ENCODE measurements at places on chromosomes 5 and 9.

DNA sequence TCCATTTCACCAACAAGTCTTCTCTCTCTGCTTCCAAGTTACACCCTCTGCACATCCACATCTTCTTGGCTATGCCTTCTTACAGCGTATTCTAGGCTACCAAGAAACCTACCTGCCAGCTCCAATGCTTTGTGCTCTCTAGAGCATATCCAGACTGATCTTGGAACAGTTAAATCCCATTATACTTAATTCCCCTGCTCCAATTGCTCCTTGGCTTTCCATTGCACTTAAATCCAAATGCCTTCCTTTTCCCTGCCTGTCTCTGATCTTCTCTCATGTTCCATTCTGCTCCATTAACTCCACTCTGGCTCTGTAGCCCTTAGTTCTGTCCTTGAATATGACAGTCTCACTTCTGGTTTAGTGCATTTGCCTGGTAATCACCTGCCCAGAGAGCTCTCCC lies 322.4 kb downstream of the LRRC70 start:
- DNase-seq, result no peak

GRCh38 chr9:99731950-99732349 lies 89.7 kb upstream of the NR4A3 start:
- DNase-seq, result no peak

DNA sequence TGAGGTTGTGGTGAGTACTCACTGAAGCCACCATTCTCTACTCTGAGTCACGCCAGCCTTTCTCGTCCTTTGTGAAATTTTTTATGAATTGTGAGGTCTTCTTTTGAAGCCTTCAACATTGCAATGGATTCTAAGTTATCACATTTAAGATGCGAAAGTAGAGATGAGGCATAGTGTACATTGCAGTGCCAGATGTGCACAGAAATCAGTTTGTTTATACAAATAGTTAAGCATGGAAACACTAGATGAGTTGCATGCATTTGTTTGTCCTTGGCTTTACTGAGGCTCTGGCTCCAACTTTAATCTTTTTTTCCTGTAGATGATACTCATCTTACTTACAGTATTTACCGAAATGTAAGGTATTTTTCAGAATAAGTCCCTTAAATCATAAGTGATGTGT lies 453.7 kb upstream of the RIOK2 start:
- no peak for DNase-seq

- DNase-seq, result no peak
Measured at GRCh38 chr9:115411516-115411915, 293.6 kb upstream of the TNC start.

- peak; percentile 50 for DNase-seq
Measured at GRCh38 chr5:139745800-139746690, 49.6 kb upstream of the PSD2 start.

GRCh38 chr5:153276151-153276550 lies 214.3 kb upstream of the GRIA1 start:
- DNase-seq, result peak; percentile 0

- DNase-seq, result no peak
Measured at GRCh38 chr9:31030741-31031202, 1353.7 kb upstream of the ACO1 start.

- no peak for DNase-seq
Measured at GRCh38 chr9:18014556-18014955, 435.7 kb downstream of the SH3GL2 start.

GRCh38 chr5:11719888-11720481 lies 184.3 kb downstream of the CTNND2 start:
- DNase-seq, result no peak

DNA sequence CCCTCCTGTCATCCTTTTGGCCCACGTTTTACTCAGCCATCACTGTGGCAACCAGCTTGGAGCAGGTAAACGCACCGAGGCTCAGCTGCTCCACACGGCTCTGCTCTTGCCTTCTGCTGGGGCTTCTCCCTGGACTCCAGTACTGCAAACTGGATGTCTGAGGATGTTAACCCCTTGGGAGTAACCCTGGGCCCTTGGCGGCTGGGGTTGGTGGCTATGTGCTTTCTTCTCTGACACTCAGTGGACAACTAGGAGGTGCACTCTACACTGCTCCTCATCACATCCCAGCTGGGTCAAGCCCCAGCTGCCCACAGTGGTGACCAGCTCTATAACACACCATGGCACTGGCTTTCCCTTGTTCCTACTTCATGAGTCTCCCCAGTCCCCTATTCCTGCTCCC lies 12.2 kb upstream of the CYSTM1 start:
- DNase-seq, result no peak

GRCh38 chr9:71509054-71509453 lies 259.3 kb downstream of the CEMIP2 start:
- DNase-seq, result no peak

DNA sequence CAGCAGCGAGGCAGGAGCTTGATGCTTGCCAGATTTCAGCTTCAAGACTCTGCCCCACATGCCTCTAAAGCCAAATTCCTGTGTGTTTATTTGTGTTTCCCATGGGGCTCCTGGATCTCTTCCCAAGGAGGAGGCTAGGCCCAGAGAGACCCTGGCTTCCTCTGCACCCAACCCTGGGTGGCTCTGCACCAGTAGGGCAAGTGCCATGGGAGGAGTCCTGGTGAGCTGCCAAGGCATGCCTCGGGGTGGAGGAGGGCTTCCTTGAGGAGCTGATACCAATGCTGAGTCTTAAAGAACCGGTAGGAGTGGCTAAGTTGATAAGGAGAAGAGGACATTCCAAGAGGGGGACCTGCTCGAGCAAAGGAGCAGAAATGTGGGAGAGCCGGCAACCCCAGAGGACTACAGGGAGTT lies 6.8 kb upstream of the TIFAB start:
- DNase-seq, result peak; percentile 10

- DNase-seq, result no peak
Measured at GRCh38 chr9:130626249-130626996, 38.0 kb upstream of the PRDM12 start.

DNA sequence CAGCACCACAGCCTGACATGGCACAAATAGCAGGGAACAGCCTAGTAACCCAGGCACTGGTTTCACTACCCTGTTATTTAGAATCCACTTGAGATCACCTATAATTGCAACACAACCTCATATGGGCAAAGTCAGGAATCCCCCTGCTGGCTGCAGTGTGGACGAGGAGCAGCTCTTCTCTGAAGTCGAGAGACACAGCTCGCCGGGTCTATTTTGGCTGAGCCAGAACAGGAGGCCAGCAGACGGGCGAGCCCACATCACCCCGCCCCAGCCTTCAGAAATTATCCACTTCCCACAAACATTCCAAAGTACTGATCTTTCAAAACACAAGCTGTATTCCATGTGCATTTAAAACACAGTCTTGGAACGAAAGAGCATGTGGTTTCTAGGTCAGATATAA lies 179.0 kb downstream of the ROR2 start:
- DNase-seq, result peak; percentile 80

DNA sequence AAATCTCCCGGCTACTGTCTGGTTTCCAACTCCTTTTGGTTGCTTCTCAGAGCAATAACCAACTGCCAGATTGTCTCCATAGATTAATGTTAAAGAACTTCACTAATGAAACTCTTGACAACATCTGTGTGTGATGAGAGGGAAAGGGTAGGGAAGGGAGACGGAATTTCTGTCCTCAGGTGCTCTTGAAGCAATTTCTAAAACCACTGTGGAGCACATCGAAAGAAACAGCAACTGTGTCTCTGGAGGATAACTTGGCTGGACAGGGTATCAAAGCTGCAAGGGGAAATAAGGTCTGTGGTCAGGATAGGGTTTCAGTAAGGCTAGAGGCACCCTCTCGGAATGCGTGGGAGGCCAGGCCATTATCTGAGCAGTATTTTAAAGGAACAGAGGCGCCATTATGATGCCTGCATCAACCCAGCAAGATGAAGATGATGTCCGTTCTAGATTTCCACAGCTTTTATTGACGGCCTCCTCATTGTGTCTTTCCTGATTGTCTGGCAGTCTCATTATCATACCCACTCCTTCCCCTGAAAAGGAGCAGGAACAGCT lies 76.6 kb downstream of the RORB start:
- no peak for DNase-seq

- DNase-seq, result no peak
Measured at GRCh38 chr5:110413856-110414255, 312.6 kb downstream of the TMEM232 start.

GRCh38 chr9:3027210-3027609 lies 183.3 kb upstream of the PUM3 start:
- no peak for DNase-seq

DNA sequence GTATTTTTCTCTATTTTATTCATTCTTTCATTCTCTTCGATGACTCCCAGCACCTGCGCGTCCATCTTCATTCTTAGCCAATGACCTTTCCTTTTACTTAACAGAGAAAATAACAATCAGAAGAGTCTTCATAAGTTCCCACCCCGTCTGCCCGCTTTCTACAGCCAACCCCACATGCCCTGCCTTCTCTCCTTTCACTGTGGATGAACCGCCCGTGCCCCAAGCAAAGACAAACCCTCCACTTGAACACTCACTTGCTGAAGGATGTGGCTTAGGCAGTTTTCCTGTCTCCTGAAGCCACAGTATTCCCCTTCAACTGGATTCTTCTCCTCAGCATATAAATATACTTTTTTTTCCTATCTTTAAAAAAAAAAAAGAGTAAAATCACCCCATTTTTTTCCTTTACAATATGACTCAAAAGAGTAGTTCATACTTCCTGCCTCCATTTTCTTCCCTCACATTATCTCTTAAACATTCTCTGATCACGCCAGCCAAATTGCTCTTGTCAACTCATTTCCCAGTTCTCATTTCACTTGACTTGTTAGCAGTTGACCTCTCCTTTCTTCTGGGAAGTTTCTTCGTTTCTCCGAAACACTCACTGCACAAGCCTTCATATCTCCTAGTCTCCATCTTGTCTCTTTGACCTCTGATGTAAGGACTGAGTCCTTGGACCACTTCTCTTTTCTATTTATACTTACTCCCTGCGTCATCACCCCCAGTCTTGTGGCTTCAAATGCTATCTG lies 11.1 kb downstream of the NIPSNAP3B start:
- no peak for DNase-seq

GRCh38 chr5:59608745-59609144 lies 284.8 kb downstream of the PDE4D start:
- DNase-seq, result no peak

DNA sequence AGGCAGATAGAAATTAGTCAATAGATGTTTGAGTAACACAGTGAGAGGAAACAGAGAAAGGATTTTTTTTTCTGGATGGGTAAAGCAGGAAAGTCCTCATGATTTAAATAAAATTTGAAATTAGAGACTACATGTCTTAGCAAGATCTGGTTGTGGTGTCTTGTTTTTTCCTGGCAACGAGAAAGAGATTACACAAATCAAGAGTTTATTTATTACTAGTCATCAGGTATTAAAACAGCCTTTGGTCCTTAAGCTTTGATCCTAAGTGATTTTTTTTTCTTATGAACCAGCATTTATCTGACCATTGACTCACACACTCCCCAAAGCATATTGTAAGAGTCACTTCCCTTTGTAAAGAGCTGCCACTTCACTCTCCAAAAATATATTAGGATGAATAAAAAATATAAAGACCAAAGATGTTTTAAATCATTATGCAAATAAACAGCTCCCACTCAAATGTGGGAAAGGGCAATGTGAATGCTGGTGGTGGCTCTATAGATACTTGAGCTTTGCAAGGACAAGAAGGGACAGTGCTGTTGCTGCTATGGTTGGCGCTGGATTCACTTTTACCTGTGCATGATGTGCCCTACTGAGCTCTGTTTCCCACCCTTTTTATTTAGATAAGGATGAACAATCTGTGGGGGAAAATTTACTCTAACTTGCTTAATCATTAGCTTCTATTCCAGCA lies 1726.5 kb downstream of the MAT2B start:
- no peak for DNase-seq

- no peak for DNase-seq
Measured at GRCh38 chr5:135051399-135051798, 17.4 kb upstream of the PITX1 start.

DNA sequence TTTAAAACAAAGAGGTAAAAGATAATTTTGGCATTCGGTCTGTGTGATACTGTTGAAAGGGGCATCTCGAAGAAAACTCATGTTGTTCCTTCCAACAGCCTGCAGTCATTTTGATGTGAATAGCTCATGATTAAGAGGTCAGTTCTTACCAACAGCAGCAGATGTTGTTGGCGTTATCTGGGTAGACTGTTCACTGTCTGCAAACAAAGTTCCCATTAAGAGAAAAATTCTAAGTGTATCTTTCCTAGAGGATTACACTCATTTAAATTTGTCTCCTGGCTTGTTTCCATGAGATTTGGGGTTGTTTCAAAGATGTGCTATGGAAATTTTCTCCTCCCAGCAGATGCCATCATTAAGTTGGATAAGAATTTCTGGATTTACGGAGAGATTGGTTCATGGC lies 138.2 kb upstream of the RORB start:
- DNase-seq, result no peak

DNA sequence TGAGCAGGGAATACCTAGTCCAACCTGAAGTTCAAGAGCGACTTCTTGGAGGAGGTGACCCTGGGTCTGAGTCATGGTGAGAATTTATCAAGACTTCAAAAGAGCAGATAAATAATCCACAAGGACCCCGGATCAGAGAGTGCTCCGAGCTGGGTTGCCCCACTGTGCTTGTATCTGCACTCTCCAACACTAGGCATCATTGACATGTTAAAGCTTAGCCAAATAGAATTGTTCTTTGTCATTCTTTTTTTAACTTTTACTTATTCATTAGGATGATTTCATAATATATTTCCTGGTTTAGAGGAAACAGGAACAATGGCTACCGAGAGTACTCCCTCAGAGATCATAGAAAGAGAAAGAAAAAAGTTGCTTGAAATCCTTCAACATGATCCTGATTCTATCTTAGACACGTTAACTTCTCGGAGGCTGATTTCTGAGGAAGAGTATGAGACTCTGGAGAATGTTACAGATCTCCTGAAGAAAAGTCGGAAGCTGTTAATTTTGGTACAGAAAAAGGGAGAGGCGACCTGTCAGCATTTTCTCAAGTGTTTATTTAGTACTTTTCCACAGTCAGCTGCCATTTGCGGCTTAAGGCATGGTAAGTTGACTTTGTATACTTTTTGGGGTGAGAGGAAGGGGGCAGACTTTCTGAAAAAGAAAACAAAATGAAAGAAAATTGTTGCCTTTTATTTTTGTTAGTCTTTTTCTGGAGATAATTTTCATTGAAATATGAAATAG lies at the start of gene CARD6:
Gene CARD6, plus strand, starts transcription at position 300 of the 738 bp plus-strand sequence. Its CDS starts 16 bp downstream, at position 316.
- no peak for DNase-seq

- no peak for DNase-seq
Measured at GRCh38 chr5:88674356-88675167, 208.4 kb downstream of the MEF2C start.

- no peak for DNase-seq
Measured at GRCh38 chr5:44178414-44178813, 210.8 kb downstream of the FGF10 start.
